ENCODE measurements at places on chromosomes 7 and 10.

GRCh38 chr7:157014635-157015555 lies 4.4 kb upstream of the MNX1 start:
- DNase-seq = no peak

DNA sequence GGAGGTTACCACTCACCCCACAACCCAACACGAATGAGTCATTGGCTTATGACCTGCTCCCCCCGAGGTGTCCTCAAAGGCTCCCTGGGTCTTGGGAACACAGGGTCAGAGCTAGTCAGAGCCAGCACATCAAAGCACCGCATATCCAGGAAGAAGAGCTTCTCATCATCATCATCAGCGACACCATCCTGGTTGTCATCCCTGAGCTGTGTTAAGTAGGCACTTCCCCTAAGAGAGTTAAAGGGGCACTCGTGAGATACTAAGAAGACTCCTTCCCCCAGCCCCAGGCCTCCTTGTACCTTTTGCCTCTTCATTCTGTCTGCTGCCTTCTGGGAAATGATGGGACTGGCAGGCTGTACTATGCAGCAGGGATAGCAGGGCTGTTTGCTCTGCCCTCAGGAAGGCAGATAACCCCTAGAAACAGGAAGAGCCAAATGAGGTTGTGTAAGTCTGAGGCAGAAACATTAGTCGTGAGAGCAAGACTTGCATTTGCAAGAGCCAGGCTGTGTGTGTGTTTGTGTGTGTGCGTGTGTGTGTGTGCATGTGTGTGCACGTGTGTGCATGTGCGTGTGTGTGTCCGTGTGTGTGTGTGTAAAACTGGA lies 11.1 kb upstream of the CPA1 start:
- no peak for DNase-seq

- no peak for DNase-seq
Measured at GRCh38 chr10:130817674-130818073, 493.8 kb downstream of the TCERG1L start.

- DNase-seq = no peak
Measured at GRCh38 chr7:27248427-27248806, 5.8 kb downstream of the EVX1 start.

DNA sequence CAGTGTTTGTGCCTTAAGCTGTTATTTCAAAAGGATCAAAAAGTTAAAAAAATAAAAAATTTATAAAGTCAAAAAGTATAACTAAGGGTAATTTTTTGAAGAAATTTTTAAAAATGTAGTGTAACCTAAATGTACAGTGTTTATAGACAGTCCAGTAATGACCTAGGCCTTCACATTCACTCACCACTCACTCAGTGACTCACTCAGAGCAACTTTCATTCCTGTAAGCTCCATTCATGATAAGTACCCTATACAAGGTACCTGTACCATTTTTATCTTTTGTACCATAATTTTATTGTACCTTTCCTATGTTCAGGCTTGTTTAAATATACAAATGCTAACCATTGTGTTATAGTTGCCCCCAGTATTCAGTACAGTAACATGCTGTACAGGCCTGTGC lies 21.5 kb downstream of the DNAJC9 start:
- DNase-seq = no peak

GRCh38 chr10:63515002-63515763 lies 6.0 kb upstream of the REEP3 start:
- no peak for DNase-seq

DNA sequence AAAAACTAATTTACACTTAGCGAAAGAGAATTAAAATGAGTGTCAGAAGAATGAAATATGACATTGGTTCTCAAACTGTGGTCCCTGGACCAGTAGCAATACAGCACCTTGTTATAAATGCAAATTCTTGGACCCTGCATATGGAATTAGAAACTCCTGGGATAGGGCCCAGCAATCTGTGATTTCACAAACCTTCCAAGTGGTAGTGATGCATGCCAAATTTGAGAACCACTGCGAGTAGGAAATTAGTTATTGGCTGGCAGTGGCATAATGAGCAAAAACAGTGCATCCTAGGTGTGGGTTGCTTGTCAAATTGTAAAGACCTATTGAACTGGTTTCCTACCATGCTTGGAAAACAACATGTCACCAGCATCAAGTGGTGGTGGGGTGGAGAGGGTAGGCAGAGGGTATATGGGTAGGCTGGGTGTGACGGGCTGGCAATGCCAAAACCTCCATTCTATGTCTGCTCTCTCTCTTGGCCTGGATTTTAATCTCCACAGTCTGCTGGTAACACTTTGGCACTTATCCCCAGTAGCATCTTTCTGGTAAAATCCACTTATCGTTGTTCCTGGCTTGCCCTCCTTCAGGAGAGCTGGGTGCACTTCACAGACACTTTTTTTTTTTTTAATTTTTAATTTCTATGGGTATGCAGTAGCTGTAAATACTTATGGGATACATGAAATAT lies 50.0 kb downstream of the ZNF22 start:
- no peak for DNase-seq

DNA sequence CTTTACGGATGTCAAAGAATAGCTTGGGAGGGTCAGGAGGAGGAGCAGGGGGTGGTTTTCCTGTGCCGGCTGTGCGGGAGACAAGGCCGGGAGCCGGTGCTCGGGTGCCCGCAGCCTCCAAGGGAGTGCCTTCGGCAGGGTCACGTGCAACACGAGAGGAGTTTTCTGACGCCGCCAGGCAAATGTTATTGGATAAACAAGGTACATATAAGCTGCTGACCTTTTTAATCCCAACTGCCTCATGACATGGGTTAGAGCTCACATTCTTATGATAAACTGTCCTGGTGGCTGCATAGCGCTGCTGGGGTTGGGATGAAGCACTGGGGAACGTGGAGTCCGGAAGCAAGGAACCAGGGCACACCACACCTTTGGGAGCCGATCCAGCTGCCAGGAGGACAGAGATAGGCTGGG lies 124.8 kb upstream of the PDLIM1 start:
- peak; percentile 21 for DNase-seq

DNA sequence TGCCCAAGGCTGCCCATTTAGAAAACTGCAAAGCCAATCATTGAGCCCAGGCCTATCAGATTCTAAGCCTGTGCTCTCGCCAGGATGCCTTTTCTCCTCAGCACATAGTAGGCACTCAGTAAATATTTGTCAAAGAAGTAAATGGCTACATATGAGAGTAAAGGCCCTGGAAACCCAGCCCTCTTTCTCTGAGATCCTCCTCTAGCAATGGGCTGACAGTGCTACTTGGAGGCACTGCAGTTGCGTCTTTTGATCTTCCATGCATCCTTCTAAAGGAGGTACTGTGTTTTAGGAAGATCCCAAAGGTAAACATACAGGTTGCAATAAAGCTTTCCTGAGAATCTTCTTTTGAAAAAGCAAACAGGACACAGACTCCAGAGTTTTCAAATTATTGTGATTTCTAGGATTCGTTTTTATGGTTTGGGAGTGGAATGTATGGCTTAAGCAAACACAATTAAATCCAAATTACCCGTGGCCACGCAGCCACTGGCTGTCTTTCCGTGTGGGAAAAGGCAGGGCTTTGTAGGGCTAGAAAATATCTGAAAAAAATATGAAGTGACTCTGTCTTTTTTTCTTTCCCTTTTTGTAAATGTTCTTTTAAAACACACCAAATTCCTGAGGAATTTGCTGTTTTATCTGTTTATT lies 151.3 kb upstream of the BMPER start:
- no peak for DNase-seq

DNA sequence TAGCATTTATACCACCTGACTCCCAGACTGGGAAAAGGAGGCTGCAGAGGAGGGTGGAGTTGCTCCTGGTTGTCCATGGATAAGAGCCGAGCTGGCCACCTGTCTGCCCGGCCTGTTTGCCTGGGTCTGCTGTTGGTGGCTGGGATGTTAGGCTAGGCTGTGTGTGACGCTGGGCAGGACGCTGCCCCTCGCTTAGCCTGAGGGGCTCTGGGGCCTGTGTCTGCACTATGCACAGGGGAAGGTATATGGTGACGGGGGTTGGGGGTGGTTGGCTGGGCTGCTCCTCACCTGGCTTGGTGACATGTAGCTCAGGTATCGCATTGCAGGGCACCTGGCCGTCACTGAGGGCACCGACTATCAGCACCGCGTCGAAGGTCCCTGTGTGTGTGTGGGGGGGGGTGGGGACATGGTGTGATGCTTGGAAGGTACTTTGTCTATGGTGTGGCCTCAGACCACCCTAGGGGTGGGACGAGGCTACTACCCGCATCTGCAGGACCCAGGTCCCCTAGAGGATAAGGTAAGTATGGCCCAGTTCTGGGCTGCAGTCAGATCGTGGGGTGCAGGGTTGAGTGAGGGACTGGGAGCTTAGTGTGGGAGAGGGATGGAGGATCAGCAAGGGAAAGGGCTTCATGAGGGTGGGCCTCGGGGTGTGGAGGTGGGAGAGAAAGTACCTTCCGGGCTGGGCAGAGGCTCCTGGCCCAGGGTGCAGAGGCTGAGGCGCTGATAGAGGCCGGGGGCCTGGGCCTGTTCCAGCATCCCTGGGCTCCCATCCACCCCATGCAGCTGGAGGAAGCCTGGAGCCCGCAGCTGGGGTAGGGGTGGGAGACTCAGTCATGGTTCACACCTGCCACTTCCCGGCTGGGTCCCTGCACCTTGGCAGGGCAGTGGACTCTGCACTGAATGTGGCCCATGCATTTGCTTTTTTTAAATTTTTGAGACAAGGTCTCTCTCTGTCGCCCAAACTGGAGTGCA lies 2.3 kb downstream of the METTL27 start:
- no peak for DNase-seq
